ENCODE measurements at places on chromosomes 1 and 21.

GRCh38 chr1:115755456-115756370, 12.8 kb downstream of the CASQ2 start:
- no peak for DNase-seq

DNA sequence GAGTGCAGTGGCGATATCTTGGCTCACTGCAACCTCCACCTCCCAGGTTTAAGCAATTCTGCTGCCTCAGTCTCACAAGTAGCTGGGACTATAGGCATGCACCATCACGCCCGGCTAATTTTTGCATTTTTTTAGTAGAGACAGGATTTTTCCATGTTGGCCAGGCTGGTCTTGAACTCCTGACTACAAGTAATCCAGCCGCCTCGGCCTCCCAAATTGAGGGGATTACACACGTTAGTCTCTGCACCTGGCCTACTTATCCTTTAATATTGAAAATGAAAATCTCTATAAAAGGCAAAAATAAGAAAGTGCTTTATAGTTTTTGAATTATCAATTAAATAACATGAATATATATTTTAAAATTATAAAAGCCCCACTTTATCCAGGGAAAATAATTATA, 190.6 kb downstream of the DPYD start:
- no peak for DNase-seq

DNA sequence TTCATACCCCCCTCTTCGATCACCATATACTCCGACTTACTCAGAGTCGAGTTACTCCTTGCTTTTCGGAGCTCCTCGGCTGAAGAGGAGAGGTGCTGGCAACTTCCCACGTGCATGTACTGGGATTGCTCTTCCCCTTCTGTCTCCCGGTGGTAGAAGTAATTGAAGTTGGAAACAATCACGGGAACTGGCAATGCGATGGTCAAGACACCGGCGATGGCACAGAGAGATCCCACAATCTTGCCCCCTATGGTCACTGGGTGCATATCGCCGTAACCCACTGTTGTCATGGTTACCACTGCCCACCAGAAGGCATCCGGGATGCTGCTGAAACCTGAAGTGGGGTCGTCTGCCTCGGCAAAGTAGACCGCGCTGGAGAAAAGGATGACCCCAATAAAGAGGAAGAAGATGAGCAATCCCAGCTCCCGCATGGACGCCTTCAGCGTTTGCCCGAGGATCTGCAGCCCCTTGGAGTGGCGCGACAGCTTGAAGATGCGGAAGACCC, 1.5 kb downstream of the KCNA3 start:
- no peak for DNase-seq

GRCh38 chr21:33848249-33848953, 67.2 kb downstream of the ATP5PO start:
- DNase-seq: no peak

DNA sequence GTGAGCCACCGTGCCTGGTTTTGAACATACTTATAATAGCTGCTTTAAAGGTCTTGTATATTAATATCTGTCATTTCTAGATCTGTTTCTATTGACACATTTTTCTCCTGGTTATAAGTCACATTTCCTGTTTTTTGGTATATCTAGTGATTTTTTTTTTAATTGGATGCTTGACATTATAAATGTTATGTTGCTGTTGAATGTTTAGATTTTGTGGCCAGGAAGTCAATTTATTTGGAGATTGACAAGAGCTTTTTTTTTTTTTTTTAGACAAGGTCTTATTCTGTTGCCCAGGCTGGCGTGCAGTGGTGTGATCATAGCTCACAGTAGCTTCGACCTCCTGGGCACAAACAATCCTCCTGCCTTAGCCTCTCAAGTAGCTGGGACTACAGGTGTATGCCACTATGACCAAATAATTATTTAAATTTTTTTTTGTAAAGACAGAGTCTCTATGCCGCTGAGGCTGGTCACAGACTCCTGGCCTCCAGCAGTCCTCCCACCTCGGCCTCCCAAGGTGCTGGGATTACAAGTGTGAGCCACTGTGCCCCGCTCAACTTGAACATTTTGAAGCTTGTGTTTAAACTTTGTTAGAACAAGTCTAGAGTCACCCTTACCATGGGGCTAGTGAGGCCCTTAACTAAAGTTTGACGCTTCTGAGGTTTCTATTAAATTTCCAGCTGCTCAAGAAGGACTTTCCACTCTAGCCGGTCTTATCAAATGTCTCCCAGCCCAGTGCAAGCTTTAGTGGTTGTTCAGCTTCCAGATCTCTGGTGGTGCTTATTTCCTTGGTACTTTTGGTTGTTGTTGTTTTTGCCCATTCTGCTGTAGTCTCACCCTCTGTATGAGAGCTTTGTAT, 8.6 kb upstream of the CHI3L2 start:
- DNase-seq: no peak
